ENCODE measurements at places on chromosomes 3 and 15.
A peak's percentile ranks its signal among the peaks of the same experiment; 100 is the strongest.

DNA sequence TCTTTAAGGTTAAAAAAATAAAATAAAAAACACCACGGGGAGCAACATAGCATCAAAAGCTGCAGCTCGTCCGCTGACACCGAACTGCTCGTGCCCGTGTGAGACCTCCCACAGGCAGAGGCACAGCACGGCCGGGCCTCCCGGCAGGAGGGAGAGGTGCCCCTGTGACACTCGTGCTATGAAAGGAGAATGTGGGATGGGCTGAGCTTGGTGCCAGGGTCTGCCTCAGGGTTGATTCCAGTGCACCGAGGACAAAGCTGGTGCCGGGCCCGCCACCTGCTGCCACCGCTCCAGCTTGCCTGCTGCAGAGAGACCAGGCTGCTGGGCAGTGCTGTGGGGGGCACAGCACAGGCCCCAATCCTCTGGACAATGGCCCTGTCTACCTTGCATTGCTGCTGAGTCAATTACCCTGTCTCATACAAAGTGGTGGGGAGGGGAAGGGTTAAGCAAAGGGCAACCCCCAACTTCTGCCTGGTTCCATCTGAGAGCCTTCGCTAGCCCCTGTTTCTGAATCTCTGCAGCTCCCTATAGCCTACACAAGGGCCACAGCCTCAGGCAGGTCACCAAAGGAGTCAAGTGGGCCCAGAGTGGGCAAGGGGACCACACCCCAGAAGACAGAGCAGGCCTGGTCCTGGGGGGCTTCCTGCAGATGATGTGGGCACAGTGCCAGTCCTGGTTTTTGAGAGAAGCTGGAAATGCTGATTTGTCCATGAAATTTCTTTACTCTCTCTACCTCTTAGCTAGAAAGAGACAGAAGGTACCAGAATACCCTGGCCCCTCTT is 74.0 kb upstream of the SNRPA1 start:
- no peak for DNase-seq

DNA sequence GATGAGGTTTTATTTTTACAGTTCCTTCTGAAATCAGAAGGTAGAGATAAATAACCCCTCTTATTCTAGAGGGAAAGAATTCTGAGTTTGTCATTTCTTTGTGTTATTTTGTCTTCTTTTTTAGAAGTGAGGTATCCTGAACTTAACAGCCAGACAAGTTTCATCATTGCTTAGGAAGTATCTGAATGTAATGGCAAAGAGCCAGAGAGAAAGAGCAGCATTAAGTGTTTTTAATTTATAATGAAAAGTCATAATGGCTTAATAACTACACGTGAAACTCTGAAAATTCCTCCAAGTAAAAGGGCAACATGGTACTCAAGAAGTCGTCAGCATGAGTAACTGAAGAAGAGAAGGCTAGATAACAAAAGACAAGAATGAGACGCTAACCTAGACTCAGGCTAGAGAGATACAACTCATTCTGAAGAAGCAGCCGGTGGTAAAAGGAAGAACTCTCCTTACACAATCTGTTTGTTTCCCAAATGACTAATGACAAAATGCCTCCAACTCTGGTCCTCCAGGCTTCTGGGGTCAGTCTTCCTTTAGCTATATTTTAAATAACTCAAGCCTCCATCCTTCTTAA is 116.2 kb upstream of the NECTIN3 start:
- no peak for DNase-seq

GRCh38 chr15:41936649-41937567 is 35.4 kb downstream of the EHD4 start:
- no peak for DNase-seq

DNA sequence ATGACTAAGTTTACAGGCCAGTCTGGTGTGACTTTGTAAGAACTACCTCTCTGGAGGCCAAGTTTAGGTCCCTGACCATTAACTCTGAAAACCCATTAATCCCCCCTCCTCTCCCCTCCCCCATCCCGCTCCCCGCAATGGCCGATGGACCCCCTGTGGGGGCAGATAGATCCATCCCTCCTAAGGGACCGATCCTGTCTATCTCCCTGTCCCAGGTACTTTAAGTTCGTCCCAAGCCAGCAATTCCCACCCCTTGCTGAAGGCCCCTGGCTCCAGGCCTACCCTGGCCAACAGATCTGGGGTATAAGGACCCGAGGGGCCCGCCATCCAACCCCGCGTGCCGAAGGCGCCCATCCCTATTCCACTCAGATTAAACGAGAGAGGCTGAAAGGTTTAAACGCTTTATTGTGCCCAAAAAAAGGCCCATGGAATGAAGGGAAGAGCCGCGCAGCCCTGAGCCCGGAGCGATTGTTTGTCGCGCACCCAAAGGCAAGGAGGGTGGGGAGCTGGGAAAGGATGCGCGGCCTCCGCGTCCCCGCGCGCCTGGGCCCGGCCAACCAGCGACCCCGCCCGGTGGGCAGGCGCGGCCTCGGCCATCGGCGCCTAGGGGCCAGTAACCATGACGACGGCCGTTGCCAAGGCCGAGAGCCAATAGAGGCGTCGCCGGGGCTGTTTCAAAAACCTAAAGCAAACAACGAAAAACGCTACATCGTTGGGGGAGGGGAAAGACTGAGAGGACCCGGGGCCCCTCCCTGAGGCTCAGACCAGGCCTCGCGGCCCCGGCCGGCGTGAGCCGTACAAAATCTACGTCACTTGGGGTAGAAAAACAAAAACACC is 35.9 kb downstream of the HMCES start:
- DNase-seq = peak; percentile 78

- DNase-seq = no peak
Observed at GRCh38 chr15:74127954-74128784, 2.2 kb upstream of the ISLR2 start.

DNA sequence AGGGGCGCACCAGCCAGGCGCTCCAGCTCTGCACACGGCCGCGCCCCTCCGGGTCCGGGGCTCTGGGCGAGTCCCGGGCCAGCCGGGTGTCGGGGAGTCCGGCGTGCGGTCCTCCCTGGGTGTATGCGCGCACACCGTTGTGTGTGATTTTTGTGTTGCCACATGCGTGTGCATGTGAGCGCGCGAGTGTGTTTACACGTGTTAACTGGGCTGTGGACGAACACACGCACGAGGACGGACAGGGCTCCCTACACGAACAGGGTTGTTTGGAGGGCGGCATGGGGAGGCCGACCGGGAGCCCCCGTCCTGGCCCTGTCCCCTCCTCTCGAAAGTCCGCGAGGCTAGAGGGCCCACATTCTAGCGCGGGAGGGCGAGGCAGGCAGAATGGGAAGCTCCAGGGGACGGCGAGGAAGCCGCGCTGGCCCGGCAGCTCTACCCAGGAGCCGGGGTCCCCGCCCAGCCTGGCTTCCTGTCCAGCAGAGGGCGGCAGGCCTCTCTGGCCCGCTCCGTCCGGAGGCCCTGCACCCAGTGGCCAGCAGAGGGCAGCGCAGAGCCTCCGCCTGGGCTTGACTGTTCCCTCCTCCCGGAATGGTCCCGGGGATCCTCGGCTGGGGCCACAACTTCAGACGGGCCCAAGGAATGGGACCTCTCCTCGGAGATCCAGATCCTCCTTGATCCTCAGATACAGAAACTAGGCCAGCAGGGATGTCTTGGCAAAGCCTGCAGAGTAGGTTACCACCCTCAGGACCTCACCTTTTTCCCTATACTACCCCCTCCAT is 611 bp upstream of the LINGO1 start:
- peak; percentile 90 for DNase-seq

DNA sequence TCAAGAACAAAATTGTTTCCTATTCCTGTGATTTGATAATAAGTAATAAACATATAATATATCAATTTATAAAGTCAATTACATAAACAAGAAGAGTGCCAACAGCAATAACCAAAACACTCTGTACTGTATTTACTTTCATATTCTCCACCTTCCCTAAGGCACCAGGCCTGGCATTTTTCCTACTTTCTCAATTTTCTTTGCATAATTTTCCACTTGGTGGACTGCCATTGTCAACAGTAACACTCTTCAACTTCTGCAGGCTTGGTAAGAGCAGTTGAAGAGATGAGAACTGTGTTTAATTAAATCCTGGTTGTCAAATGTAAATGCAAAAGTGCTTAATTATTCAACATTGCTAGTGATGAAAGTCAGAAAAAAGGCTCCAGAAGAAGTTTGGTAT is 229.8 kb upstream of the PLSCR5 start:
- no peak for DNase-seq

DNA sequence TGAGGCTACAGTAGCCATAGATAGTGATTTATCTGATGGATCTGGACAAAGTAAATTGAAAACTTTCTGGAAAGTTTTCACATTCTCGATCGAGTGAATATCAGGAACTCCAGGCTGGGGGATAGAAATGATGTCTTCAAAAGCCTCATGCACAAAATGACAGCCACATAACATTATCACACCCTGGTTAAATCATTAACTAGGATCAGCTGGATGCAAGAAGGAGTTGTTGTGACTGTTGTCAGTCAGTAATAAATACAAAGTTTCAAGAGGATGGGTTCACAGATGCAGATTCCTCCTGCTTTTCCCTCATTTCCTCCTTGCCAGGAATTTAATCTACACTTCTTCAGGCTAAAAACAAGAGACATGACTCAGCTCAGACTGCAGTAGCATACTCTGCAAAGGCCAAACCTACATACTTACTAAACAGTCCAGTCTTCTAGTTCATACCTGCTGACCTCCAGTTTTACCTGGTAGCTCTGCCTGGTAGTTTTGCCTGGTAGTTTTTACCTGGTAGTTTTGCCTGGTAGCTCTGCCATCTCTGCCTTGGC is 40.9 kb downstream of the C2CD4A start:
- no peak for DNase-seq

GRCh38 chr15:66503780-66504562 is 684 bp downstream of the RPL4 start:
- no peak for DNase-seq

DNA sequence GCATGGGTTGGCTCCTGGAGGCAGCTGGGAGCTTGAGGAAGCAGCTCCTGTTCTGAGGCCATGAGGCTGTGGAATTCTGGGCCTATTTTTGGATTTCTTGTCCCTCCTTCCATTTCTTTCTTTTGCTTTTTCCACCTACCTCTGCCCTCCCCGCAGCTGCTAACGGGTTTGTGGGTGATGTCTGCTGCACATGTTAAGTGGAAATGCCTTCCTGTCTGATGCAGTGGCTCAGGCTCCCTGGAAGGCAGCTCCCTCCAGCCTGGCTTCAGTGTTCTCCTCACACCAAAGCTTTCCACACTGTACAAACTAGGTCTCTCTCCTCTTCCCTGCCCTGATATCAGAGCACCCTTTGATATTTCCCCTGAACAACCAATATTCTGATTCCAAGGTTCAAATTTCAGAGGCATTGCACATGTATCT is 33.8 kb upstream of the ESYT3 start:
- no peak for DNase-seq

DNA sequence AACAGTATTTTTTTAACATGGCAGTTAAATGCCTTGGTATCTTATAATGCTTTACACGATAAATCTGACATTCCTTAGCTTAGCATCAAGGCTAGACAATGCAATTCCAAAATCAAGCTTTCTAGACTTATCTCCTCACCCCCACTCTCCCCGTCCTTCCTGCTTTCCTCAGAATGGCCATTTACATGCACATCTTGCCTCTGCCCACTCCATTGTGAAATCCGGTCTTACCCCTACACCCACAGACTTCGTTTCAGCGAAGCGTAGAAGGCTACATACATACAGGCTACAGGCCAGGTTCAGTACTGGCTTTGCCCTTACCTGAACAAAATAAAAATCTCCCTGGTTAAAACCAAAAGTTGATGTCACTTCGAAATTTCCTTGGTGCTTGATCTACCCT is 58.6 kb upstream of the SLC12A8 start:
- no peak for DNase-seq

- DNase-seq = no peak
Observed at GRCh38 chr3:30954426-30954825, 60.0 kb upstream of the GADL1 start.

DNA sequence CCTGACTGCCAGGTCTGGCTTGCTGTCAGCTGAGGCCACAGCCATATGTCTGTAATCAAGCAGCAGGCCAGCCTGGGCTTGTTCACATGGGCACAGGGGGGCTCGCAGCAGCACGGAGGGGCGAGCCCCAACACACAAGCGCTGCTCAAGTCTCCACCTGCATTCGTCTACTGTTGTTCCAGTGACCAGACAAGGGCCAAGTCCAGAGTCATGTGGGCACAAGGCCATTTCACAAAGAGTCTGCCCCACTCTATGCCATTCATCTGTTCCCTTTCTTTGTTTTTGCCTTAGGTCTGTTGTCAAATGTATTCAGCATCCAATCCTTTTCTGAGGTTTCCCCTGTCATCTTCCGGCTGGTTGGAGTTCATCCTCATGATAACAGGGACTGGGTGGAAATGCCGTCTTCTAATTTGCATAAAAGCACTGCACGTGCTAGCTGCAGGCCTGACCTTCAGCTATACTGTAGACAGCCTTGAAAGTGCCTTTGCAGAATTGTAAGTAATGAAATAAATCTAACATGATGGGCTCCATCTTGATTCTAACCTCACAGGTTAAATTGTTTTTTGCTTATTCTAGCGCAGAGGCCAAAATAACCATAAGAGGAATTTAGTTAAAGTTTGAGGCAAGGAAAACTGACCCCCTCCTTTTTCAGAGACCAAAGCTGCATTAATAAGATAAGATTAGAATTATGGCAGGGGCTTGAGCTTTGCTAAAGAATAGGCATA is 28.6 kb upstream of the KBTBD12 start:
- DNase-seq = no peak

GRCh38 chr15:62782896-62783295 is 259.7 kb upstream of the TPM1 start:
- DNase-seq = no peak

DNA sequence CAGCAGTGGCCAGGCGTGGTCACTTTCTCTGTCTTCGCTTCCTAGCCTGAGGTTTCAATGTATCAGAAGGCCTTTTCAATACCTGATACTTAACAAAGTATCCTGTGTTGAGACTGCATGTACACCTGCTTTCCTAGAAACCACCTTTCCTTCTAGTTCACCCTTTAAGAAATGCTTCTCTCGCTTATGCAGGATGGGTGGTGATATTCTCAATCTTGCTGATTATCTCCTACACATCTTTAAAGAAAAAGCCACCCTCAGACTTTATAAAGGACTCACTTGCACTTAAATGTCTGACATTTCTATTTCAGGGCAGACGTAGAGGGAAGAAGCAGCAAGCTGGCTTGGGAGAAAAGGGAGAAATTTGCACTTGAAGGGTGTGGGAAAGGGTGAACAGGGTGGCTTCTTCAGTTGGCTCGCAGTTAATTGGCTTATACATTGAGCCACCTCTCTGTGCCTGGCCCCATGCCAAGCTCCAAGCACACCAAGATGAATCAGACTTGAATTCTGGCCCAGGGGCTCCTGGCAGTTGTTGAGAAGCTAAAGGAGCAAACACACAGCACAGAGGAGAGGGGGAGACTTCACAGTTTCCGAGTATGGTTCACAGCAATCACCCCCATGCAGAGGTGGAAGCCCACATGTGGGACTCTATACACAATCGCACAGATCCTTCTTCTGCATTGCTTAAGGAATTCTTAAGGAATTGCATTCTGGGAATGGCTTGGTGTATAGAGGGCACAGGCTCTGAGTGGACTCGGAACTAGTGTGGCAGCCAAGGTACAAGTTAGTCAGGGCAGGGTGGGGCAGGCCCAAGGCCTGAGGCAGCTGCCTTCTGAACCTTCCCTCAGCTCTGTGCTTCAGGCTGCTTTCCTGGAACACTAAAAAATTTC is 1.3 kb downstream of the ARL6IP5 start:
- peak; percentile 90 for DNase-seq

- DNase-seq = no peak
Observed at GRCh38 chr3:141291559-141292355, 60.1 kb downstream of the PXYLP1 start.

- DNase-seq = no peak
Observed at GRCh38 chr3:9935966-9936510, 2.4 kb downstream of the CRELD1 start.

- no peak for DNase-seq
Observed at GRCh38 chr3:129576514-129577352, 29.7 kb downstream of the PLXND1 start.

GRCh38 chr15:68054628-68055223 is 611 bp downstream of the PIAS1 start:
- DNase-seq = peak; percentile 36

- DNase-seq = no peak
Observed at GRCh38 chr3:177427540-177427939, 230.3 kb upstream of the TBL1XR1 start.
